Astrocyte of the cerebellum (primary cell): ENCODE measurements at places on chromosomes 4 and X.
A peak's percentile ranks its signal among the peaks of the same experiment; 100 is the strongest.

DNA sequence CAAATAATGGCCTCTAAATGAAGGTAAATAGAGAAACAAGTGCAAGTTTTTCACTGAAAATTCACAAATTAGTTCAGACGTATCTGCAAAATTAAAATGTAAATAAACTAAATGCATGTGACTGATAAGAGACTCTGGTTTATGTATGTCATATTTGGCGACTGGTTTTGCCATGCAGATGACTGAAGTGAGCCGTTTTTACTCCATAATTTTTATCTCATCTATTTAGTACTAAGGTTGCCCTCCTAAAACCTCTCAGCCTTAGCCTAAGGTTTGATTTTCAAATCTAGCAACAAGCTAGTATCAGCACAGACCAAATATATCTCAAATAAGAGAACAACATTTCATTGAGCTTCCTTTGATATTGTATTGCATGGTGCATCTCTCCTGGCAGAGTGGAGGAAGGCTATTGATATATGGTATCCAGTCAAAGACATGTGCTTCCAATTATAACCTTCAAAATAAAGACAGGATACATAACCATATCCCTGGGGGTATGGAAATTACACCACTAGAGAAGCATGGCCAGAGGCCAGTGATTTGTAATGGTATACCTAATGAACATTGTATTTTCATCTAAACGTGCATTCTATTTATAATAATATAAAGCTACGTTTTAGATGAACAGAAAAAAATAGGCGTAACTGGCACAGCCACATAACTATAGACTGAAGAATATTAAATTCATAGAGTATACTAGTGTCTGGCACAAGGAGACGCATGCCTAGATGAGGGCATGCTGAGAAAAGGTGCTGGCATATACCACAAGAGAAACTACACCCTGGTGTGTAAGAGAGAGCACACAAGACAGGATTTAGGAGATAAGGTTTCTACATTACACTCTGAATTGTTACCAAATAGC is 392.6 kb upstream of the INTU start:
- no peak for DNase-seq

DNA sequence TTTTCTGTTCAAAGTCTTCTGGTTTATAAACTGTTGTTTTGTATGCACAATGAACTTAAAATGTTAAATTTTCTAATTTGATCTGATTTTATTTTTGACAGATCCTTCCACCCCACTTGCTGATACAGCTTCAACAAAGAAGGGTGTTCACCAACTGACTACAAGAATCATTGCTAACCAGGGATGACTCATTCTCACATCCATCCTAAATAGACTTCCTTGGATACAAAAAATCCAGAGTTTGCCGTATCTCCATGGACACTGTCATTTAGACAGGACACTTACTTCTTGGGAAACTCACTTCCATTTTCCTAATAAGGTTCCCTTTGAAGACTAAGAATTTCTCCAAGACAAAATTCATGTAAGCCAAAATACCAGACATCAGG is 111.6 kb upstream of the NWD2 start:
- DNase-seq: no peak

GRCh38 chr4:6152869-6153705 is 47.3 kb downstream of the JAKMIP1 start:
- DNase-seq: no peak

DNA sequence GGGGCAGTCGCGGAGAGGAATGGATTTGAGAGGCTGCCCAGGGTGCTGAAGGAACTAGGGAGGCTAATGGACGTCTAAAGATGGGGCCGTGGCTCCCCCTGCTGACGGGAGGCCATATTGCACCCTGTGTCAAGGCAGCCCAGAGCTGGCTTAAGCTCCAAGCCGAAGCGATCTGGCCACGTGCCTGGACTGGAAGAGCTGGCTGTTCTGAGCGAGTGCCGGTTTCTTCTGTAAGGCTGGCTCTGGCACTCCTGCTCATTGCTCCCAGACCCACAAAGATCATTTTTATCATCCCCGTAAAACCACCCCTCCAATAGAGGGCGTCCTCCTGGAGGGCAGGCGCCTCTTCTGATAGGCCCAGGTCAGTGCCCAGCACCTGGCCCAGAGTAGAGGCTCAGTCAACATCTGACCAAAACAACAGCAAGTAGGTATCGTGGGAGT is 5.6 kb downstream of the PNCK start:
- peak; percentile 60 for DNase-seq

GRCh38 chr4:77273412-77273811 is 116.4 kb downstream of the CCNG2 start:
- DNase-seq: no peak

GRCh38 chr4:106816496-106816895 is 219.6 kb downstream of the DKK2 start:
- DNase-seq: peak; percentile 11

- no peak for DNase-seq
These were observed 34.3 kb downstream of the NYX start for GRCh38 chrX:41481264-41482109.

DNA sequence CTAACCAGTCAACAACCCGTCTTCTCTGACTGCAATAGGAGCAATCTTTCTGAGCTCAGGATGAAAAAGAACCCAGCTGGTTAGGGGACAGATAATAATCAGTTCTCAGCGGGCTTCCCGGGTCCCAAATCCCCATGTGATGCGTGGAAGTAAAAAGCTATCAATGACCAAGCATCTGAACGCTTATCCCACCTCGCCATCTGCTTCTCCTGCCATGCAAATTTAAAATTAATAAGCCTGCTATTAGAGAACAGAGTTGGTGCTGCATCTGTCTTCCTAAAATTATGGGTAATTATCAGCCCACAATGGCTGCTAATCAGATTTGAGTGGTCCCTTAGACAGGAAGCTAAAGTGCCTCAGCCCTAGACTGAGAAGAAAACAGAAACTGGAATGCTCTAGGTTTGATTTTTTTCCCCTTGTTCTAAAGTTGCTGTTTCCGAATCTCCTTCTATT is 37.5 kb downstream of the AFAP1 start:
- no peak for DNase-seq

DNA sequence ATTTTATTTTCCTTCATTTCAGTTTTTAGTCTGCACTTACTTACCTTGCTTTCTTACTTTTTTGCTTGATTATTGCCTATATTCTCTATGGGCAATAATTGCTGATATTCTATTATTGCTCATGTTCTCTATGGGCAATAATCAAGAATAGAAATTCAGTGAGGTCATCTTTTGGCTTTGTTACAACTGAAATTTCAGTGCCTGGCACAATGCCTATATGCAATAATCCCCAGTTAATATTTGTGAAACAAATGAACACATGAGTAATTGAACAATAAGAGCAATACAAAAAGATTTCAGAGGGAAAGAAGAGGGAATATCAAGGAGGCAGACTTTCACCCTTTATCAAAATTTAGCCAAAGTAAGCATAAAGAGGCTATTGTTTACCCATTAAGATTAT is 48.6 kb upstream of the ARSJ start:
- DNase-seq: no peak

- DNase-seq: no peak
These were observed 2.5 kb downstream of the NYX start for GRCh38 chrX:41449615-41450014.

DNA sequence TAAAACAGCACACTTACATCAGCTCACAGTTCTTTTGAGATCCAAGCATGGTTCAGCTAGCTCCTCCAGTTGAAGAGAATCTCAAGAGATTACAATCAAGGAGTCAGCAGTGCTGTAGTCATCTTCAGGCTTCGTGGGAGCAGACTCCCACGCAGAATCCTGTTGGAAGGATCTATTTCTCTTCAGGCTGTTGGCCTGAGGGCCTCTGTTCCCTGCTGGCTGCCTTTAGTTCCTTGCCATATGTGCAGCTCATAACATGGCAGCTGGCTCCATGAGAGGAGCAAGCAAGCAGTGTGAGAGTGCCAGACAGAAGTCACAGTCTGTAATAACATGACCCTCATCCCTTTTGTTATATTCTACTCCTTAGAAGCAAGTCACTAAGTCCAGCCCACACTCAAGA is 168.6 kb downstream of the COX18 start:
- DNase-seq: no peak

DNA sequence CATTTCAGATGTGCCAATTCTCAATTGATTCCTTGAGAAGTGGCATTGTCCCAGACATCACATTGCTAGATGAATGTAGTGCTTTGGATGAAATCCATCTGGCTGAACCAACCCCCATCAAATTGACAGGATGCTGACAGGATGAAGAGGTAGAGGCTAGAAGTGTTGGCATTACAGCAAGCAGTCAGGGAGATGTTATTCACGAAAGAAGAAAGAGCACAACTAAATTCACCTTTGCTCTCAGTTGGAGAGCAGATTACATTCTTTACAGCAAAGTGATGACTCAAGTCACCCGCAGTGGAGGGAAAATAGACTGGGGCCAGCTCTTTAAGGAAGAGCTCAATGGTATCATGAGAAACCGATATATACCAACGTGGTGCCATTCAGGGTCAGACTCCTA is 259.6 kb downstream of the C4orf33 start:
- DNase-seq: peak; percentile 55

GRCh38 chr4:84582988-84583875 is at the start of gene CDS1:
TSS of gene CDS1 (plus strand) at chr4:84583127. CDS start at chr4:84583402, 275 bp downstream.
- no peak for DNase-seq

- no peak for DNase-seq
These were observed 347.4 kb downstream of the BMPR1B start for GRCh38 chr4:95105112-95105511.

GRCh38 chrX:46039526-46039925 is 505.7 kb downstream of the ZNF674 start:
- DNase-seq: no peak

DNA sequence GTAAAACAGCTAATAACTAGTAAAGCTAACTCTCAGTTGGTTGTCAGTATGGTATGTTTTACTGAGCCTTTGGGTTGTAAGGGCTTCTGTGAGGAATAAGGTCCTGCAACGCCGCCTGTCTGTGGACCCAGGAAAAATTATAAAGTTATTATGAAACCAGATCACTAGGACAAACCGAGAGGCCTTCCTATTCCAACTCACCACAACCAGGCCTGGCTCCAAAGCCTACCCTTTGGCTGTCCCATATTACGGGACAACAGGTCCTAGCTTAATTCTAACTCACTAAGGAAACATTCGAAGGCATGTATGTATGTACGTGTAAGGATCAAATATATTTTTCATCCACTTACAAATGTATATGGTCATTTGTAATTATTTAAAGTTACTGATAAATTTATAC is 1.4 kb downstream of the ANKRD17 start:
- peak; percentile 81 for DNase-seq
